ENCODE measurements at places on chromosomes 5 and 9. TPM values are rescaled to one million over a fixed set of nuclear protein-coding genes. Genes with fewer than 3 reads are reported as not detected.

Gene DHX29
- 29.6 TPM for total RNA-seq

Gene PPP2R2B
- 4.1 TPM for total RNA-seq

- DNase-seq: no peak
Measured at GRCh38 chr9:8395022-8395421, 595.4 kb upstream of the DMAC1 start.

DNA sequence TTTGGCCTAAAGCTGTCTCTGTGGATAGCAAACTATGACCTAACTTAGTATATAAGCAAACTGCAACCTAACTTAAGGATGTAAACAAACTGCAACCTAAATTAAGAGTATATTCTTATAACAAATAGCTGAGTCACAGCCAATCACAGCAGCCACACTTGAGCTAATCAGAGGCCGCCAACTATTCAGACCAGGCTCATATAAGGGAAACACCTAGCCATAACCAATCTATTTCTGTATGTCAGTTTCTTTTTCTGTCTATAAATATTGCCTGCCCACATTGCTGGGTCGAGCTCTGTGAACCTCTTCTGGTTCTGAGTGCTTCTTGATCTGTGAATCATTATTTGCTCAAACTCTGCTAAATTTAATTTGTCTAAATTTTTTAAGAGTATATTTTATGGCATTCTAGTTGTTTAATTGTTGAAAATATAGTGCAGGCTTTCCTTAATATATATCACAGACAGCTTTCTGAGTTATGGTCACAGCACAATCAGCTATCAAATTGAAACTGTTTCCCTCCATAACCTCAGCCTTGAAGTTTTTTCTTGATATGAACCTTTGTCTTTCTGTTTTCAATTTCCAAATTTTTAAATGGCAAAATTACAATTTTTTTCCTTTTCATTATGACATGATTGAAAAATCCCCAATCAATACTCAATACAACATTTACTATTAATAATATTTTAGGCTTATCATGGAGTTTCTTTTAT lies 327.1 kb upstream of the NUDT12 start:
- DNase-seq: no peak

DNA sequence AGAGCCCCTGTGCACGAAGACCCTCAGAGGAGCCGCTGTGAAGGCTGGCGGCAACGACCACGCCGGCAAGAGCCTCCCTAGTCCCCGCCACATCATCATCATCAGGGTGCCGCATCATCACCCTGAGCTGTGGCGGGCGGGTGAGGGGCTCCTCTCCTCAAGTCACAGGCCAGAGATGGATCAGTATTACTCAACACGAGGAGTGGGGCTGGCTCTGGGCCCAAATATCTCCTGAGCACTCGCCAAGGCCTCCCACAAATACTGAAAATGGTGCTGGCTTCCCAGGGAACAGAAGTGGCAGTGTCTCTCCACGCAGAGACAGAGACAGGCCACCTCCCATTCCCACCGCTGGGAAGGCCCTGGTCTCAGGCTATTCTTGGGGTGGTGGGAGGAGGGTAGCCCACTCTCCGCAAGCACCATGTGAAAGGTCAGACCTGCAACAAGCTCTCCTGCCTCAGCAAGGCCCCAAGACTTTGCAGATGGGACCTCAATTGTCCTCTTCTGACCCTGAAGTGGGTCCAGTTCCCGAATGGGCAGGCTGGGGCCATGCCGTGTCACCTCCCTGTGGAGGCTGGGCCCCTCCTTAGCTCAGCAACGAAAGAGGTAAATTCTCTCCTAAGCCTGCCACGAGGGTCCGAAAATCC lies 39.3 kb upstream of the ZNF354A start:
- no peak for DNase-seq

Gene IL3
- total RNA-seq: not detected

Gene DOCK2
- total RNA-seq: 0.77 TPM

- DNase-seq: no peak
Measured at GRCh38 chr5:145943674-145944121, 7.3 kb downstream of the SH3RF2 start.
